ENCODE measurements at places on chromosomes 2 and 18.
A peak's percentile ranks its signal among the peaks of the same experiment; 100 is the strongest.

GRCh38 chr2:88955607-88956006 lies 264.1 kb downstream of the RPIA start:
- no peak for DNase-seq

- no peak for DNase-seq
These were observed 1114.5 kb downstream of the DSC3 start for GRCh38 chr18:29928081-29928480.

- peak; percentile 40 for DNase-seq
These were observed 2.1 kb upstream of the CXCR1 start for GRCh38 chr2:218168635-218169462.

- no peak for DNase-seq
These were observed 31.2 kb downstream of the NBEAL1 start for GRCh38 chr2:203045867-203046266.

DNA sequence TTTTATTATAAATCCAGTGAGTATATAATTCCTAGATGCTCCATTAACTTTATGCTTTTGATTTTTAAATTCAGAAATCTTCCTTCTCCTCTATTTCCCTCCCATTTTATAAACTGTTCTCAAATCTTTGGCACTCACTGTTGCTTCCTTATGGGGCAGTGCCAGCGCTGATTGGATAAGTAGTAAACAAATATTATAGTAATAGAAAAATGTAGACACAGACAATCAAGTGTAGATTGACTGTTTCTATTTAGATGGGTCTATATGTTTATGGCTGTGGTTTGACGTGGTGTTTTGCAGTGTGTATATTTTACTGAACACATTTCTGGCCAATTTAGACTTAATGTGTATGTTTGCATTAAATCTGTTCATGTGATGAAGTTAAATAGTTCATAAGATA lies 36.6 kb downstream of the LYPD6B start:
- DNase-seq = no peak

DNA sequence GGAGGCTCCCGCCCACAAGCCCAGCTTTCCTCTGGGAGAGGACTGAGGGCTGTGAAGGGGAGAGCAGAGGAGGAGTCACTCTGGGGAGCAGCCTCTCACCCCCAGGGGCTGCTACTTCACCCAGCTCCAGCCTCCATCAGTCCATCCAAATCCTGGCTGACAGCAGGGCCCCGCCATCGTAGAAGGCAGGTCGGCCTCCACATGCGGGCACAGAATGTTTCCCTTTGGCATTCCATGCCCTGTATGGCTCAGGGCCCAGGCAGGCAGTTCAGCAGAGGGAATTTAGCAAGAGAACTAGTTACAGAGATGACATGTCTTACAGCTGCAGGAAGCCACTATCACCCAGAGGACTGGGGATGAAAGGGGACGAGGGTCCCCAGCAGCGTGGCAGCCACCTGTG lies 6.4 kb upstream of the ODC1 start:
- DNase-seq = no peak

GRCh38 chr18:69035756-69036155 lies 237.9 kb downstream of the CCDC102B start:
- no peak for DNase-seq

DNA sequence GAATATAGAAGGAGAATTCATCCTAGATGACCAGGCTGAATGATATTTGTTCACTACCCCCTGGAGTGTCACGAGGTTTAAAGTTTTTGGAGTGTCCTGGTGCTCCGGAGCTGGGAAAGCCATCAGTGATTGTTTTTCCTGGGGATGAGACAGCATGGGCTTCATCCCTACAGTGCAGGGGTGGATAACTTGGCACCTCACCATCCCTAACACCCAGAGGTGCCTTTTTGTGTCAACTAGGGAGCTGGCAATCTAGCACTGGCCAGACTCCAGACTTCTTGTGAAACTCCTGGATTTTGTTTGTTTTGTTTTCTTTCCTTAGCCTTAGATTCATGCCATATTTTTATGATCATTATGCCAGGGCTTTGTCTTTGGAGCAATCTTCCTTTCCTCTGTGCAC lies 164.8 kb downstream of the PRKCE start:
- DNase-seq = no peak

- DNase-seq = no peak
These were observed 211.7 kb downstream of the NDUFA10 start for GRCh38 chr2:239813261-239814115.

DNA sequence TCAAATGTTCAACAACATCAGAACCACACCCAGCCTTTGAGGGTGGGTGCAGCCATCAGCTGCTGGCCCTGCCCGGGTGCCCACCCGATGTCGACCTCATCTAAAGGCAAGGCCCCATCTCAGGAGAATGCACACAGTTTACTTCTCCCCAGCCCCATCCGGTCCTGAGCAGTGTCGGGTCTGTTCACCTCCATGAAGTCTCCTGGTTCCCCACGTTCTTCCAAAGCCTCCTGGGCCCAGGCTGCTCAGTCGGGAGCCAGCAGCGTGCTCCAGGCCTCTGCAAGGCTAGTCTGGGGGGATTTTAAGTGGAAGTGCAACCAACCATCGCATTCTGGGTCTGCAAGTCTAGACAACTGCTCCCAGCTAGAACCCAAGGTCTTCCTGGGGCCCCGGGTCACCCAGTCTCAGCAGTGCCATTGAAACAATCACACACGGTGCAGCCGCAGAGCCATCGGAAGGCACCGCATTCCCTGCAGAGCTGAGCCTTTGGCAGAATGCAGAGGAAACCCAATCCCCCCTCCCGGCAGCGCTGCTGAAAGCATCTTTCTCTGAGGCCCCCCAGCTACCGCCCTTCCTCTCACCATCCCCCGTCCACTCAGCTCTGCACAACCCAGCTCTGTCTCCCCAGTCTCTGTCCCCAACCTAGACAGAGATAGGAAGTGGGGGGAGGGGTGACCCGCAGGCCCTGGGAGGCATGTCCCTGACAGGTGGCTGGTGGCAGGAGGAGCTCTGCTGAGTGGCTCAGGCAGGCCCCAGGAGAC lies 8.5 kb downstream of the ESPNL start:
- peak; percentile 37 for DNase-seq

- DNase-seq = no peak
These were observed 71.7 kb downstream of the SMAD7 start for GRCh38 chr18:48879008-48879431.

GRCh38 chr2:174218773-174219172 lies 29.6 kb downstream of the OLA1 start:
- no peak for DNase-seq

- DNase-seq = no peak
These were observed 1516.1 kb downstream of the RPIA start for GRCh38 chr2:90207454-90208058.

DNA sequence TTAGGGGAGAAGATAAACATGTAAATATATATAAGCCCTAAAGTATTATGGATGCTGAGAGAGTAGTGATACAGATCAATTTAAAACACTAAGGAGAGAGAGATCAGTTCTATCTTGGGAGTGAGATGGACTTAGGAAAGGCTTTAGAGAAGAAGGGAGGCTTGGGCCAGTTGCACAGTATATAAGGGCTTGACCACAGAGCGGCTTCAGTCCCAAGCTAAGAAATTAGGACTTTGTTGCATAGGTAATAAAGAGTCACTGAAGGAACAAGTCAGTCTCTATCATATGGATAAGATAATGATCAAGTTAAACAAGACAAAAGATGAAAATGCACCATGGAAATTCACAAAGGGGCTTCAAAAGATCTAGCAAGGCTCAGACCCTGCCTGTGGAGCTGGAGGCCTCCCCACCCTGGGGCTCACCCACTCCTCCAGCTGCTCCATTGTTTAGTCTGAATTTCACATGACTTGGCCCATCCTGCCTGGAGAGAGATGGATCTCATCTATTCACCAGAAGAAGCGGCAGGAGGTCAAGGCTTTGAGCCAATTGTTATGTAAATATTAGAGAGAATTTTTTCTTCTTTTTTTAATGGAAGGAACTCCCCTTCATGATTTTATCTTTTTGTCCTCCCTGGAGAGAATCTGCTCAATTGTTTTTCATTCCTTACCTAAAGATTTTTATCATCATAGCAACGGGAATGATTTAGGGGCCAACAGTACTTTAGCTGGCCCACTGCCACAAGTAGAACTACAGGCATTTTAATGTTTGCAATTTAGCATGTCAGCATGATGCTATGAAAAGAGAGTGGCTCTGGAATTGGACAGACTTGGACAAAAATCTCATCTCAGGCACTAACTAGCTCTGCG lies 44.0 kb downstream of the GYPC start:
- no peak for DNase-seq

DNA sequence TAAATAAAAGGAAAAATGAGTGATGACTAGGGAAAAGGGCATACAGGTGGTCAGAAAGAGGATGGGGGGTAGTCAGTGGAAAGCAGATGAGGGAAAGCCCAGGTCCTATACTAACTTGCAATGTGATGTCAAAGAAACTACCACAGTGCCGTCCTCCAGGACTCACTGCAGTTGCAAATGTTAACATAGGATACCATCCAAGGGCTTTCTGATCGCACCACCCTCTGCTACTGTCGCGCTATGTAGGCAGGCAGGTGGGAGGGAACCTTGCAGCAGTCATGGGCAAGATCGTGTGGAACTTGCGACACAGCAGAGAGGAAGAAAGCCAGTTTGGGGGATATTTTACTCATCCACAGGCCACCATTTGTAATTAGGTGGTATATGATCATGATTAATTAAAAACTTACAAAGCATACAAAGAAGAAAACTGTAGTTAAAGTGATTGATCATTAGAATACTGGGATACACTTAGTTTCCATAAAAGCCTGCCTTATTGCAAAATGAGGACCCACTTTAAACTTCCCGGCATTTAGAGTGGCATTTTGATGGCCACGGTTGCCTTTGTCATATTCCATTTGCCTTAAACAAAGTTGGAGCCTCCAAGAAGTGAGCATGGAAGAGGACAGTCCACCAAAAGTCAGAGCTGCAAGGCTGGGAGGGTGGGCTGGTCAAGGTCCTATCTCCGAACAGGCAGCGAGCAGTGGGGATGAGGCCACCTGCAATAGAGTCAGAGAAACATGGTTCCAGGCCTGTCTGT lies 8.5 kb upstream of the ROCK2 start:
- no peak for DNase-seq

DNA sequence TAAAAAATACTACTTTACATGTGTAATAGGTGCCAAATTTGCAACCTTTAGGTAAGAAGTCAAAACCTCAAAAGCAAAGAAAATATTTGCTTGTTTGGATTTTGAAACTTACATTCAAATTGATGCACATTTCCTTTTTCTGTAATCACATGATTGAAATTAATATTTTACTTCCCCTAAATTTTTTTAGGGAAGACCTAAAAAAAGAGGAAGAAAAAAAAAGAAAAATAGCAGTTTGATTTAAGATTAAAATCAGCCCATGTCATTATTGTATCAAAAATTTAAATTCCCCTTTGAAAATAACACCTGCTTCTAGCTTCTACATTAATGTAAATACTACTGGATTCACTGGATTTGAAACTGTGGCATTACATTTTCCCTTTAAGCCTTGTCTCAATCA lies 68.2 kb upstream of the STON1 start:
- no peak for DNase-seq

- DNase-seq = no peak
These were observed 138.9 kb upstream of the NABP1 start for GRCh38 chr2:191539068-191539467.

DNA sequence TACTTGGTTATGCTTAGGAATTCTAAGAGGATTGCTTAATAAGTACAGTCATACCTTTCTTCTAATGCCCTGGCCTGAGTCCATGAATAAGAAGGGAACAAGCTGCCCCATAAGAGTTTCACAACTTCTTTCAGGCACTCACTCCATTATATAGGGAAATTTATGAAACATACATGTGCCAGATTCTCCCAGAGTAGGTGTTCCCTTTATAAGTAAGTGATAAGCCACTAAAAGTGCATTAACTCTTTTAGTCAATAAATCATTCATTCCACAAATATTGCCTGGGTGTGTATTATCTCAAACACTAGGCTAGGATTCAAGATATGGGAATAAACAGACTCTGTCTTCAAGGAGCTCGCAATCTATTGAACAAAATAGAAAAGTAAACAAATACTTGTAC lies 84.5 kb upstream of the RBBP8 start:
- DNase-seq = no peak

GRCh38 chr18:35172009-35172408 lies 68.8 kb upstream of the ZNF397 start:
- no peak for DNase-seq

DNA sequence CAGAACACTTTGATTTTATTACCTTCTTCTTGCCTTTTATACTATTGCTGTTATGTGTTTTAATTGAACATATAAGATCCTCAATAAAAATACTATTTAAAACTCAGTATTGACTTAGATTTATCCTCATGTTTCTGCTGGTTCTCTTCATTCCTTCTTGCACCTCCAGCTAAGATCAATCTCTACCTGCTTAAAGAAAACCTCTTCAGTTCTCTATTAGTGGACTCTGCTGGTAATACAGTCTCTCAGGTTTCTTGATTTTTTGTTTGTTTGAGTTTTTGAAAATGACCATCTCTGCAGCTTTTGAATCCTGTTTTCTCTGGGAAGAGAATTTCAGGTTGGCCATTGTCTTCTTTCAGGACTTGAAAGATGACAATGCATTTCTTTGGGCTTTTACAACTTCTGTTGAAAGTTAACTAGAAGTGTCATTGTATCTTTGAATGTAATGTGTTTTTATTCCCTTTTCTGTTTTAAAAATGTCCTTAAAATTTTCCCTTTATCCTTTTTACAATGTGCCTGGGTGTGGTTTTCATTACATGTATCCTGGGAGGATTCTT lies 29.8 kb upstream of the TMEM131 start:
- no peak for DNase-seq

DNA sequence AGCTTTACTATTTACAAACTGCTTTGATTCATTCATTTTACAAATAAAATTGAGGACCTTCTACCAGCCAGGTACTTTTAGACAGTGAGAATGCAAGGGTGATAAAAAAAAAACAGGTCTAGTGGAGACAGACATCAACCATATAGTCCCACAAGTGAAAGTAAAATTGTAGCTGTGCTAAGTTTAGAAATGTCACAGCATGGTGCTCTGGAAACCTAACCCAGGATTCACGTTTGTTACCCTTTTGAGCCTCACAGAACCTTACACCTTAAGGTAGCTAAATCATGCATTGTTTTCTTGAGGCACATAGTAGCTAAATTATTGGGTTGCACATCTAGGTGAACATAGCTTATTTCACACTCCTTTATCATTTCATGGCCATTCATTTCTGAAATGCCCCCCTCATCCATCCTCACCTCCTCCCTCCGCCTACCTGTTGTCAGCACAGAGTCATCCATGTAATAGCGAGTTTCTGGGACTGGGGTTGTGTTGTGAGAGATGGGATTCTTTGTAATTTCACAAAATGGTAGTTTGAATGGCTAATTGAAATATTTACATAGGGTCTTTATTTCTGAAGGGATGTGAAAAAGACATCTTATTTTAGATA lies 7.1 kb downstream of the MTA3 start:
- no peak for DNase-seq

DNA sequence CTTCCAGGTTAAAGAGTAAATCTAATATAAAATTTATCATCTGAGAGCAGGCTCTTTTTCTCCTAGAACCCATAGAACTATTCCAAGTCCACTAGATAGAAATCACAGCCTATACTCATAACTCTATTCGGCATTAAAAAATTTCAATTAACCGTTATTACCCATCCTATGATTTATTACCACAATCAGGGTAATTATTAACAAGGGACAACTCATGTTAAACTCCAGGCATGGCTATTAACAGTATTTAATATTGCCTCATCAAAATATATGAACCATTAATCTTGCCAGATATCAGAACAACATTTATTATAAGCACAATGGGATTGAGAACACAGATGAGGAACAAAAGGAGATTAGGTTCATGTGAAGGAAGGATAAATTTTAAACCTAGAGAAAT lies 136.8 kb upstream of the RIOK3 start:
- no peak for DNase-seq

Data from T-helper 2 cell (primary cell).